Esophagus squamous epithelium (tissue), 5 donors: ENCODE measurements at places on chromosomes 5 and 9.

DNA sequence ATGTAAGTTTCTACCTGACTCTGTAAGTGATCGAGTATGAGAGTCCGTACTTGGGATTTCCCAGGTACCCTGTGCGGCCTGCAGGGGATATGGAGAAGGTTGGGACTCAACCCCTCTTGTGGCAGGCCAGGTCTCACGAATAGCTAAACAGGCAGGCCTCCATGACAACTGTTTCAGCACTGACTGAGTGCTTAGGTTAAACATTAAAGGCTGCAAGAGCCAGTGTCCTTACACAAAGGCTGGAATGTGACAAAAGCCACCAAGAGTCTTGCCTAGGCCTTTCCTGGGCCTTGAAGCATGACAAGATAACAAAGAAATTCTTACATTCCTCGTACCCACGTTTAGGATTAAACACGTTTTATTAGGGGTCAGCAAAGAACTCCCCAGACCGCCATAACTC lies 58.6 kb downstream of the THBS4 start:
- no peak for DNase-seq

- DNase-seq = no peak
Observed at GRCh38 chr5:142725231-142726187, 39.6 kb upstream of the FGF1 start.

DNA sequence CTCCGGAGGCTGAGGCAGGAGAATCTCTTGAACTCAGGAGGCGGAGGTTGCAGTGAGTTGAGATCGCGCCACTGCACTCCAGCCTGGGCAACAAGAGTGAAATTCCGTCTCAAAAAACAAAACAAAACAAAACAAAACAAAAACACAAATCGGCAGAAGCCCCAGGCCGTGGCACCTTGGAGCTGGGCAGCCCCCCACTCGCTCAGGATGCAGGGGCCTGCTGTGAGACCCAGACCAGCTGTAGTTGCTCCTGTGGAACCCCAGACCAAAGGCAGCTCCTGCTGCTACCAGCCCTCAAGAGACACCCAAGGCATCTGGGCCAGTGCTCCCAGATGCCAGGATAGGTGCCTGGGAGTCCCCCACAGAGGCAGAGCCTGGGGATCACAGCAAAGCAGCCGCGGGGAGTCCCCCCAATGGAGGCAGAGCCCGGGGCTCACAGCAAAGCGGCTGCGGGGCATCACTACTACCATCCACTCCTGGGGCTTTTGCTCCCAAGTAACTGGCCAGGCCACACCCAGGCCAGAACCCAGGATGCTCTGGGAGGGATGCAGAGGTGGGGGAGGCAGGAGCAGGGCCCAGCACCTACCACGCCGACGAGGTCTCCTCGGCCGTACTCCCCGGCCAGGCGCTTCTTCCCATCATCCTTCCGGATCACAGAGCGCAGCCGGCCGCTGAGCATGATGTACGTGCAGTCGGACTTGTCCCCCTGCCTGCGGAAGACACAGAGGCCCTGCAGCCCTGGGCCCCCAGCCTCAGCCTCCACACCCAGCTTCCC lies 37.7 kb upstream of the NSMF start:
- DNase-seq = no peak

DNA sequence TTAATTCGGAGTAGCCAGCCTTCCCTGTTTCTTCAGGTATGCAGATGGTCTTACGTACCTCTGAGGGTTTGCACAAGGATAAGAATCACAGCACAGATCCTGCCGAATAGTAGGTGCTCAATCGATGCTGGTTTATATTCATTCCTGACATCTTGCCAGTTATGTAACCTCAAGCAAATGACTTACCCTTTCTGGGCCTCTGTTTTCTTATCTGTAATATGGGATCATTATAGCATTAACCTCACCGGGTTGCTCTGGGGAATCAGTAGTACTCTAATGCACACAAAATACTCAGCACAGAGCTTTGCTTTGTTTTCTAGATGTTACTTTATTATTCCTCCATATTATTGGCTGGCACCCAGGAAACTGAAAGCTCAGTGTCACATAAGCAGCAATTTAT lies 7.7 kb upstream of the NR5A1 start:
- no peak for DNase-seq

DNA sequence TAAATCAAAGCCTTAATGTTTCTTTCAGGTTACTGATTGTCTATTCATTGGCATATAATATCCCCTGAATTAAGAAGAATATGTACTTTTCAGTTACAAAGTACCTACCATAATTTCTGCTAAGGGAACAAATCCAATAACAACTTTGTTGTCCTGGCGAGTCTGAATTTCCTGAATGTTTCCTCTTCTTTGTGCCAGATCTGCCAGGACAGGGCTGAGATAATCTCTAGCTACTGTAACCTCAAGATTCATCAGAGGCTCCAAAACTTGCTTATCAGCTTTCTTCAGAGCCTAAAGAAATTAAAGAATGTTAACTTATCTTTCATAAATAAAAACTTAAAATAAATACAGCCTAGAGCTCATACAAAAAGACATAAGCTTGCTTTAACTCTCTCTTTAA lies 37.2 kb downstream of the HEXB start:
- DNase-seq = no peak

DNA sequence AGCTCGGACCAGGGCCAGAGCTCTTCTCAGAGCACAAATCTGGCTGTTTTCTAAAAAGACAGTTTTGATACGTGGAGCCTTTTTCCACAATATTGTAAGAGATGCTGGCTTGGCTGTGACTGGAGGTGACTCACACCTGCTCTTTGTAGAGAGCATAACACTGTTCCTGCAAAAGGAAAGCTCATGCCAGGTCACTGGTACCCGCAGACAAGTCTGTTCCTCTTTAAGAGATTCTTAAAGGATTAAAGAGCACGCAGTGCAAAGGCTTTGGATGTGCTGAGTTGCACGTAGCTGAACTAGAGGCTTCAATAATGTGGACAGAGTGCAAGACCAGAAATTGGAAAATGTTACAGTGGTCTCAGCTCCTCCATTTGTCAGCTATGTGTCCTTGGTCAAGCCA lies 19.0 kb downstream of the ACTL7B start:
- DNase-seq = no peak

DNA sequence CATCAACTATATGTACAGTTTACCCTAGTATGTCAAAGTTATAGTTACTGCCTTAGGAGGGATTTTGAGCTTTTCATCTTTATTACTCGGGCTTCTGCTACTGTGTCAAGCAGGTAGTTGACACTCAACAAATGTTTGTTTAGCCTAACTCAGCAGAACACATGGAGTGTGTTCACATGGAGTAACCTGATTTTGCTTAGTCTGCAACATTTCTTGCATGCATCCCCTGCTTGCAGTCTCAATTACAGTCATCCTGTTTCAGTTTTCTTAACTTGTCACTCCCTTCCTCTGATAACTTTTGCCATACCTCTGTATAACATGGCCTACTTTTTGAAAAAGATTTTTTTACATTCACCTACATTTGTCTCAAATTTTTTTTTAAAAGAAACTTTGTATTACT lies 135.5 kb downstream of the NMUR2 start:
- no peak for DNase-seq

DNA sequence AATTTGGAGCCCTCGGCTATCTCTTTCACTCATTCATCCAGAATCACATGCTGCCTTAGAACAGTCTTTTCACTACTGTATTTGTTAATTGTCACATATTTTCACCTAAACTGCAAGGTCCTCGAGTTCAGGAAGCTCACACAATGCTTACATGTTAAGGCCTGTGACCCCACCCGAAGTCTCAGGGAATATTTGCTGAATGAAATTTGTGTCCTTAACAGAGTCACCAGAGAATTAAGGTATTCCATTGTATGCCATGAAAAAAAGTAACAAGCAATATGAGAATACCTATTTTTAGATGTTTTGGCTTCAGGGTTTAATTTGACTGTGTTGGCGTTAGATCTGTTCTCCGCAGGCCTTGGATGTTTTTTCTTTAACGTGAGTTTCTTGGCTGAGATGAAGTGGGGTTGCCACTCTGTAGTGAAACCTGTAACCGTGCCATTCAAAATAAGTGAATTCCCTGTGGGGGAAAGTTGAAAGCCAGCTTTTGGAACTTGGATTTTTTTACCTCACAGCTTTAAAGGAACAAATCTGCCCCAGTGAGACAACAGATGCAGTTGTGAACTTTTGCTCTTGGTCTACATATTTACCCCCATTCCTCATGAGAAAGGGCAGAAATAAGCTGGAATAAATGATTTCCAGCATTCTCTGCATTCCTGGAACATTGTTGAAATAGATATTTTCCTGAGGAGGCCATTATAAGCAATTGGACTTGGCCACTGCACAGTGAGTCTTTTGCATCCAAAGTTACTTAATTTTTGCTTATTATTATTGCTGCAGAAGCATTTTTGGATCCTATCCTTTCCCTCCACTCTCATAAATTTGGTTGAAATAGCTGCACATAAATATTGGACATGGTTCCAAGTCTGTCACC lies 35.9 kb upstream of the FBP1 start:
- no peak for DNase-seq

DNA sequence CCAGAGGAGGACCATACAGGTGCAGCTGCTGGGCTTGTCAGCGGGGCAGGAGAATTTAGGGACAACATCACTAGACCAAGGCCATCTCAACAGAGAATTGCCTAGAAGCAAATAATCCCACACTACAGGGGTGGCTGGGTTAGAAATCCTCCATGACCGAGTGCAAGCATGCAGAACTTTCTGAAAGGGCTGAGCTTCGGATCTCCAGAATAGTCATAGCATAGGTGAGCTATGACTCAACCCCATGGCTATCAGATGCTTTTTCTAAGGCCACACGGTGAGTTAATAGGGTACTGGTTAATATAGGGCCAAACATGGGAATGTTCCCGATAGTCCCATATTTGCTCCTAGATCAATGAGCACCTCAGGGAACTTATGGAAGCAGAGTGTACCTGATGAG lies 4.2 kb downstream of the KCNIP1 start:
- DNase-seq = no peak

GRCh38 chr5:131521252-131521651 lies 113.8 kb downstream of the RAPGEF6 start:
- DNase-seq = no peak
